Tibial artery (tissue), 4 donors: ENCODE measurements at places on chromosomes 2 and 18.

- DNase-seq: no peak
Observed at GRCh38 chr2:3051266-3051665, 326.4 kb downstream of the EIPR1 start.

DNA sequence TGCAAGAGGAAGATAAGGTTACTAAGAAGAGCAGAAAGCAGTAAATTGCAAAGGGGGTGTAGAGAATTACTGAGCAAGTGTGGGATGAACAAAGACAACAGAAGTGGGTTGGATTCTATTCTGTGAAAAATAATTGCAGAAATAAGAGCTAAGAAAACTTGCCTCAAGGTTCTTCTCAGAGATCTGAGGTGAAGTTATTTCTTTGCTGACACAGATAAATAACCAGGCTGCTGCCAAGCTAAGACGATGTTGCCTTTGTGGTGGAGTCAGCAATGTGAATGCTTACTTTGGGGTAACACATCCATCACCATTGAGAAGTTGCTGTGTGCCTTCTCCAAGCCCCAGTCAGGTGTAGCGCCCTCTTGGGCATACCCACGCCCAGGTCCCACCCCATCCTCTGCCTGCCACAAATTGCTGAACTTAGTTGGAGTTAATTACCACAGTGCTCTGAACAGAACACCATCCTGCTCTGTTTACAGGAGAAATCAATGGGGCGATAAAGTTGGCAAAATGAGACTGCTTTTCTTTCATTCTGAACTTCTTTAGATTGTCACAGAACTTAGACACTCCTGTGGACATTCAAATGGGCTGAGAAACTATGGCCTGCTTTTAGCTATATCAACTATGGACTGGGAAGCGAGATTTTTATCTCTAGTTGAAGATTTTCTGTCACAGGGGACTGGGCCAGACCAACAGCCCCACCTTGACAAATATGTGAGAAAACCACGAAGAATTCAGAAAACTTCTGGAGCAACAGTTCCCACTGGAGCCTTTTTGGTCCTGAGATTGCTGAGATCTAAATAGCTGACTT, 283.6 kb downstream of the TMX3 start:
- no peak for DNase-seq

DNA sequence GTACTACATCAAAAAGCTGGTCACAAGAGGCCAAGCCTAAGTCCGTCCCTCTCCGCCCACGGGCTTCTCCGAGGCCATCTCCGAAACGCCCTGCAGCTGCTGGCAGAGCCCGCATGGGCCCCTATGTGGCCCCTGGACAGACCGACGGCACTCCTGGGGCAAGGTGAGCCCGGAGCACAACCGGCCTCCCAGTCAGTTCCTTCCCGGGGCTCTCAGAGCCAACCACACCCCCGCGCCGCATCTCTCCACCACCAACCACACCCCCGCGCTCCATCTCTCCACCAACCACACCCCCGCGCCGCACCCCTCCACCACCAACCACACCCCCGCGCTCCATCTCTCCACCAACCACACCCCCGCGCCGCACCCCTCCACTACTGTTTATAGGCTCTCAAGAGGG, 93.5 kb downstream of the ZNF516 start:
- no peak for DNase-seq

- no peak for DNase-seq
Observed at GRCh38 chr2:222427646-222428301, 3.4 kb downstream of the SGPP2 start.

- no peak for DNase-seq
Observed at GRCh38 chr18:37481072-37481471, 84.5 kb downstream of the CELF4 start.

DNA sequence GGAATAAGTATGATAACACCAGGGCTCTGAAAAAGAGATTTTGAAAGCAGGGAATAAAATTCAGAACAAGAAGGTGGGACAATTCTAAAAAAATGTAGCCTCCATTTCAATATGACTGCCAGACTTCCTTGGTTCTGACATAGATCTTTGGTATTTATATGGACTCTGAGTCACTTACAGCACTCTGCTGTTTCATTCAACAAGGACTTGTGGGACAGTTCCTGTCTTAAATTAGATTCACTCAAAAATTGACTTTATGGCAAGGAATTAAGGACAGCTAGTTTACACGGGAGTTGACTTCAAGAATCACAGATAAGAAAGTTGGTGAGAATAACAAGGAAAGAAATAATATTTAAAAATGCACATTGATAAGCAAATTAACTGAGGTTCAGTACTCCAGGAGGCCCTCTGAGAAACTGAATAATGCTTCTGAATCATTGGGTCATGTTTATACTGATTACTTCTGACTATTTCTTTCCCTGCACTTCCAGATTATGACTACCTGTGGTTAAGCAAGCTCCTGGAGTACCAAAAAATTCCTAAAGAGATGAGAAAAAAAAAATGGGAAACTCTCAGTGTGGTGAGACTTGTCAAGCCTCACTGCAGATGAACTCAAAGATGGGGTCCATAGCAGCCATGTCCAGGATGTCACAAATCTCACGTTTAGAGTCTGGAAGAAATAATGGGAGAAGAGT, 828.3 kb upstream of the PIK3C3 start:
- DNase-seq: no peak

DNA sequence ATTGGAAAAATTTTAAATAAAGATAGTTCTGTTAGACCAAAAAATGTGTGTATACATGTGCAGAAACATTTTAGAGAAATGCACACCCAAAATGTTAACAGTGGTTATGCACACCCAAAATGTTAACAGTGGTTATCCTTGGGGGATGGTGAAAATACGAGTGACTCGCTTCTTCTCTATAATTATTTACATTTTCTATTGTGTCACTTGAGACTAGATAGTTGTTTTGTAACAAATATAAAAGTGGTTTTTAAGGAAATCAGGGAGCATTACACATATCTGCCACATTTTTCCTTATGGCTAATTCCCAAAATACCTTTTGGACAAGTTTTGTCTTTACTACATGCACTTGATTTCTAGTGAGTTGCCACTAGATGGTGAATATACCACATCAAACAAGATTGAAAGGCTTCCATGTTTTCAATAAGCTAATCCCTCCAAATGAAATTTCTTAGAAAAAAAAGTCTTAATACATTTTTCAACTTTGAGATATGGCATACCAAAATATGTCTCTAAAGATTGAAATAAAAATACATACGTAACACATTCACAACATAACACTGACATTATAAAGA, 9.0 kb upstream of the HIBCH start:
- DNase-seq: no peak

DNA sequence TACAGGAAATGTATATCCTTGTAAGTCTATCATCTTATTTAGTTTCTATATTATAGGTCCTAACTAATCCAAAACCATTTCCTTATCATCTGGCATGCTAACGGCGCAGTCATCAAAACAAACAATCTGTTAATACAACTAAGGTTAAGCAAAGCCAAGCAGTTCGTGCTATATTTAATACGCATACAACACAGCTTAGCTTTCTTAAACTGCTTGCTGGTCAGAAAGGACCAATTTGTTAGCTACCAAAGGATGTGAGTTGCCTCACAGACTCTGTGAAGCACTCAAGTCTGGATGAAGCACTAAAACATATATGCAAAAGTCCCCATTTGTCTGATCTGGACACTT, 67.0 kb downstream of the ZEB2 start:
- DNase-seq: no peak

GRCh38 chr18:1965016-1965415, 606.3 kb downstream of the METTL4 start:
- DNase-seq: no peak

DNA sequence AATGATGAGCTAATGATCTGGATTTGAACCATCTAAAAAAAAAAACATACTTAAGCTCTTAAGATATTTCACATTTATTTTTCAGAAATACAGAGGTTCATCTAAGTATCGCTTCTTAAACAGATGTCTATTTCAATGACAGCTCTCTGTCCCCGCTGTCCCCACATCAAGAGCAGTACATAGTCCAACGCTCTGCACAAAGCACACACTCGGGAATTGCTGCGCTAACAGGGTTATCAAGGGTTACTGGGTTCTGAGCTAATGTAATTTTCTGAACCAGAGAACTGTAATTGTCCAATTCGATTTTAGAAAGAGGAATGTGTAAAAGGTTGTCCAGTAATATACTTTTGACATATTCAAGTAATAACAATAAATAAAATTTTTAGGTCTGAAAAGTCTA, 58.8 kb upstream of the ST8SIA5 start:
- DNase-seq: no peak

- DNase-seq: no peak
Observed at GRCh38 chr2:216596980-216597509, 36.2 kb upstream of the IGFBP2 start.

- DNase-seq: no peak
Observed at GRCh38 chr2:209505410-209505809, 81.6 kb downstream of the MAP2 start.

- no peak for DNase-seq
Observed at GRCh38 chr2:74658516-74658915, 4.5 kb downstream of the SEMA4F start.

DNA sequence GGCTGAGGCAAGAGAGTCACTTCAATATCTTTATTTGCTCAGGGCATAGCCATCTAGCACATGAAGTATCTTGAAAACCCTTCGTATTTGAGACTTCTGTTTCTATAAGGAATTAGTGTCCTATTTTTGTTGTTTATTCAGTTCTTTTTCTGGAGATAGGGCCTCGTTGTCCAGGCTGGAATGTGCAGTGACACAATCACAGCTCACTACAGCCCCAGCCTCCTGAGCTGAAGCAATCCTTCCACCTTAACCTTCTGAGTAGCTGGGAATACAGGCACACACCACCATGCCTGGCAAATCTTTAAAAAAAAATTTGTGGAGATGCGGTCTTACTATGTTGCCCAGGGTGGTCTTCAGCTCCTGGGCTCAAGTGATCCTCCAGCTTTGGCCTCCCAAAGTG, 50.6 kb downstream of the PSMD14 start:
- no peak for DNase-seq
